ENCODE measurements at places on chromosomes 13 and 19.

- DNase-seq: no peak
Observed at GRCh38 chr13:74062933-74063332, 71.3 kb downstream of the KLF12 start.

GRCh38 chr19:19475015-19475765 is 40.2 kb downstream of the TSSK6 start:
- DNase-seq: no peak

DNA sequence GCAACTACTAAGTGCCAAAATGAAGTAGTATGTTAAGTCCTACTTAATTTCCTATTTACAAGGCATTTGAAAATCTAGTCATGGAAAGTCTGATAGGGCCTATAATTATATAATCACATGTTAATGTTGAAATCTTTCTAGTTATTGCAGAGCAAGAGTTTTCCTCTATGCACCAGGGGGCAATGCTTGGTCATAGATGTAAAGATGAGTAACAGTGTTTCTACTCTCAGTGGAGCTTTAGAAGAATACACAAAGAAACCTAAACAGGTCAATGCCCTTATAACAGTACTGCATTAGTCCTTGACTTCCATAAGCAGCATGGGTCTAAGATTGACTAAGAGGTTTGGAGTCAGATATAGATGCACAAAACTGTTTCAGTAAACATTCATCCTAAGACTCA is 218.7 kb downstream of the KCTD12 start:
- no peak for DNase-seq

DNA sequence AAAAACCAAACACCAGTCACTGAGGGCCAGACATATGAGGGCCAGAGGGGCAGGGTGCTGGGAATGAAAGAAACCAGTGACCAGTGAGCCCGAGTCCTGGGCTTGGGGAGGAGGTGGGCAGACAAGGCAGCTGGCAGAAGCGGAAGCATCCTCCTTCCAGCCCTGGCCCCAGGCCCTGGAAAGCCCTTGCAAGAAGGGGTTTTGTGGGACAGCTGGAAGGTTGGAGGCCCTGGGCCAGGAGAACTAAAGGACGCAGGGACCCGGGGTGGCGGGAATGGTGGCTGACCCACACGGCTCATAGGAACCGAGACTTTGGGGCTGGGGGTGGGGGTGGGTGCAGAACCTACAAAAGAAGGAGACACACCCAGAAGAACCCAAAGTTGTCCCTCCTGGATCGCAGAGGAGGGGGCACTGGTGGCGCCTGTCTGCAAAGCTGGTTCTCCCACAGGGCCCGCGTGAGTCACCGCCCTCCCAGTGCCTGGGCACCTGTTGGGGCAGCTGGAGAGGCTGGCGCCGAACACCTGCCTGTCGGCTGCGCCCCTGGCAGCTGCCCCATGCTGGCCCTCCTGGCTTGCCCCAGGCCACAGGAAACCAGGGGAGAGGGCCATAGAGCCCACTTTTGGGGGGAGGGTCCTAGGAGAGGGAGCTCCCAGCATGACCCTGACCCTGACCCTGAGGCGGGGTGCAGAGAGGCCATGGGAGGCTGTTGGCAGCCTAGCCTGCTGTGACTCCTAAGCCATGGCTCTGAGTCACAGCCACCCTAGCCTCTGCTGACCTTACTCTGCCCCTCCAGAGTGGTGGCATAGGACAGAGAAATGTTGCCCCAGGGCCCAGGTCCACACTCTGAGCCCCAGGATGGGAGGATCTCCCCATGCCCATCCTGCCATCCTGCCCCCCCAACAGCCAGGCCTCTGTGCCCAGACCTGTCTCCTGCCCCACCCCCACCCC is 802 bp downstream of the DMPK start:
- DNase-seq: no peak

DNA sequence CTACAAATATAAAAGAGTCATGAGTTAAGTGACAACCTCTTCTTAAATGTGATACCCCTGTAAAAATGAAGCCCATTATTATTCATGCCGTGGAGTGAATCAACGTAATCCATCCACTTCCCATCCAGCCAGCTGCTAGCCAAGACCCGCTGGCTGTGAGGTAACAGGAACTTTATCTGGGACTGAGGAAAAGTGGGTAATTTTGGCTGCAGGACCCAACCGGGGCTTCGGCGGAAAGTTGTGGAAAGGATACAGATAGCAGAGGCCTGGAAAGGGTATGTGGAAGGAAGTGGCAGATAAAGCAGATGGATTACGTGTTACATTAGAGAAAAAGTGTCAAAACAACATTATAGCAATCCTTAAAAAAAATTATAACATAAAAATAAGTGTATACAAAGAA is 48.3 kb downstream of the SLC7A1 start:
- no peak for DNase-seq

DNA sequence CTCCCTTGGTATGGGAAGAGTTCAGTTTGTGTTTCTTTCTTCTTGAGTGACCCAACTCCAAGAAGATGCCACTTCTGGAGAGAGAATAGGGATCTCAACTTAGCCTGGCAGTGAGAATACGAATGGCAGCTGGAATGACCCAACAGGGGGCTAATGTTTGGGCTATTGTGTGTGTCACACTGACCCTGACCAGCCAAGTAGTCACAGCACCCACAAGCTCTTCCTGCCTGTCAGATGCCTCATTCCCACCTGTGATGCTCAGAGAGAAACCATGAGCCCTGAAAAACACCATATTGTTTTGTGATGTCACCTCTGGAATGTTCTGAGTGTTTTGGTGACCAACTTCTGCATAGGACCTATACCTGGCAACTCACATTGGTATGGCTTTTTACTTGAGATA is at the start of gene CBY2:
CBY2 (plus strand) TSS at position 233 of the 400 bp plus-strand sequence; CDS start at position 304, 71 bp downstream.
- DNase-seq: no peak

Data from activated CD4-positive, CD25-positive, alpha-beta regulatory T cell treated with anti-CD3 and anti-CD28 coated beads, Interleukin-2, amount 50 U/mL, for 16 hours (primary cell).